Neural crest cell (in vitro differentiated cells): ENCODE measurements at places on chromosomes 12 and 14. TPM values are rescaled to one million over a fixed set of nuclear protein-coding genes. Genes with fewer than 3 reads are reported as not detected.

Gene SMCO2
- total RNA-seq: not detected in 2 replicates

Gene DERA
- total RNA-seq: 34.1 and 43.0 TPM in 2 replicates

Gene BIN2
- not detected in 2 replicates for total RNA-seq

Gene JPH4
- 1.3 and 1.4 TPM in 2 replicates for total RNA-seq

Gene KRT77
- not detected in 2 replicates for total RNA-seq

Gene LHX5
- 1.5 and 1.8 TPM in 2 replicates for total RNA-seq

Gene MEG3
- 0.96 and 1.0 TPM in 2 replicates for total RNA-seq

DNA sequence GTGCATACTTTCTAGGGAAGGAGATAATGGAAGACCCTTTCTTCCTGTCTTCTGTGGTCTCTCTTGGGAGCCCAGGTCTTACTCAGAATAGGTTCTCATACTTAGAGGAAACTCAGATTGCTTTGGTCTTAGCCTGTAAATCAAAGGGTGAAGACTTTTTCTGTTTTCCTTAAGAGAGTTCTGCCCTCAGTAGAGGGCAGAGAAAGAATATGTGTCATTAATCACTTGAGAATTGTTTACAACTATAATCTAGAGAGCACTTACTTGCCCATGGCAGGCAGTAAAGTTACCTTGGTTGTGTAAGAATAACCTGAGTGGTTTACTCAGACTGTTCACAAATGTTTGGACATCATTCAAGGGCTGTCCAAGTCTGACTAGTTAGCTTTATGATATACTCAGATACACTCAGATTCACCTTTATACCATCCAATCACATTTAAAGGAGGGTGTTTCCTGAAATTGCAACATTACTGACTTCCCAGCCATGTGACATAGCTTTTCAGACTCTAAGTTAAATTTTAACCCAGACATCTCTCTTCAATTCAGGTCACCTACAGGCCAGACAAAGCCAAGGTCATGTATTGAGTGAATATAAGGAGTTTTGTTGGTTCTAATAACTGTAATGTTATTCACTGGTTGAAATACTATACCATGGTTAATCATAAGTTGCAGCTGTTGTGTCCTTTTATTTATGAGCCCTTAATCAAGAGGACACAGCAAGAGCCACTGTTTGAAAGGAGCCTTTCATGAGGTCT lies 372.2 kb downstream of the RAD51B start:
- H3K4me1 ChIP-seq: peaks cover 23% of the 10 kb centered on the region
- no peak overlapping the region for H3K4me3 ChIP-seq
- H3K27me3 ChIP-seq: no peaks in the 10 kb centered on the region
- no peak overlapping the region for H3K27ac ChIP-seq

- DNase-seq: peak; percentile 40
- no peaks in the 10 kb centered on the region for H3K4me1 ChIP-seq
- no peaks in the 10 kb centered on the region for H3K36me3 ChIP-seq
- no peak overlapping the region for H3K27ac ChIP-seq
- H3K27me3 ChIP-seq: no peaks in the 10 kb centered on the region
- H3K4me3 ChIP-seq: no peak overlapping the region
These were observed 308.0 kb downstream of the PPFIA2 start for GRCh38 chr12:81450920-81451739.

DNA sequence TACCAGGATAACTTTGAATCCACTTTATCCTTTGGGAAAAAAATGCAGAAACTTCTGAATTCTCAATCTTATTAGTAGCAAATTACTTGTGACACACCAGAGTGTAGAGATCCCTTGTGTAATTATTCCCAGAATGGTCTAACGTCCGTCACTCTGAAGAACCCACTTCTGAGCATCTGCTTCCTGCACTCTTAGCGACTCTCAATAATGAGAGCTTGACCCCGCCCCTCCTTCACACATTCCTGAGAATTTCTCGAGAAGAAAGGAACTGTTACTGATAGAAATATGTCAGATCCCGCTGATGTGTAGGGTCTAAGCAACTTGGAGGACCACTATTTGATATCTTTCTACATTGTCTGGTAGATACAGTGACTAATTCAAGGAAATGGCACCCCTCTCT lies 218.3 kb upstream of the PDZRN4 start:
- no peak for DNase-seq
- H3K4me1 ChIP-seq: no peaks in the 10 kb centered on the region
- H3K4me3 ChIP-seq: no peak overlapping the region
- no peaks in the 10 kb centered on the region for H3K27me3 ChIP-seq

GRCh38 chr12:96890331-96890730 lies 16.7 kb upstream of the NEDD1 start:
- H3K27me3 ChIP-seq: no peaks in the 10 kb centered on the region
- no peak overlapping the region for H3K27ac ChIP-seq
- H3K36me3 ChIP-seq: peaks cover 7% of the 10 kb centered on the region
- H3K4me1 ChIP-seq: peaks cover 4% of the 10 kb centered on the region
- H3K4me3 ChIP-seq: no peak overlapping the region
- no peak for DNase-seq

- H3K27ac ChIP-seq: peak overlapping the region; percentile 19
- peaks cover 30% of the 10 kb centered on the region for H3K4me1 ChIP-seq
- H3K36me3 ChIP-seq: peaks cover 22% of the 10 kb centered on the region
- H3K4me3 ChIP-seq: peak overlapping the region; percentile 84
- peaks cover 4% of the 10 kb centered on the region for H3K27me3 ChIP-seq
- DNase-seq: peak; percentile 55
These were observed 2.8 kb downstream of the SRSF9 start for GRCh38 chr12:120466560-120467315.

DNA sequence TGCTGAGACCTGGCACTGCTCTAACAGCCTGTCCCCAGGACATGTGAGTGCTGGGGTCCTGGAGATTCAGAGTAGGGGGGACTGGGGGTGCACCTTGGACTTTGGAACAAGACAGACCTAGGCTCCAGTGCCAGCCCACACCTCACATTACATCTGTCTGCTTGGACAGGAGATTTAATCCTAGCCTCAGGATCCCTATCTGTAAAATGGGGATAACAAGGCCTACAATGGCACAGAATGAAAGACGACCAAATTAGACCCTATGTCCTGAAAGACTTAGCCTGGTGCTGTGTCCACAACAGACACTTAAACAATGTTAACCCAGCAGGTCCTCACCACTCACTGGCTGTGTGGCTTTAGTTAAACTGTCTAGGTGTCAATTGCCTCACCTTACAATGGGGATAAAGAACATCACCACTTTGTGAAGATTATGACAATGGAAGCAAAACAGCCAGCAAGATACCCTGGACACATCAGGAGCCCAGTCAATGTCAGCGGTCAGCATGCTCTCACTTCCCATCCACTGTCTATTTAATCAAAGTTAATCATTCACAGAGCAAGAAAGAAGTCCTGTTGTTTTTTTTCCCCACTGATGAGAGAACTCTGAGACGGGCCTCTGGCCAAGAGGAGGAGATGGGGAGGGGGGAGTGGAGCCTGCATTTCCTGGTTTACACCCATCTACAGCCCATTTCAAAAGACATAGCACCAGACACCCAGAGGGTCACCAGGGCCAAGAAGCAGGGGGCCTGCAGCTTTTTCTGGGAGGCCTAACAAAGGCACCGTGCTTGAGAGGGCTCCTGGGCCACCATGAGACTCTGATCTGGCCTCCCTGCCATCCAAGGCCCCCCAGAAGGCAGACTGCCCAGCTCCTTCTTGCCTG lies 40.6 kb downstream of the ACTN1 start:
- H3K27me3 ChIP-seq: no peaks in the 10 kb centered on the region
- no peaks in the 10 kb centered on the region for H3K36me3 ChIP-seq
- H3K4me3 ChIP-seq: no peak overlapping the region

DNA sequence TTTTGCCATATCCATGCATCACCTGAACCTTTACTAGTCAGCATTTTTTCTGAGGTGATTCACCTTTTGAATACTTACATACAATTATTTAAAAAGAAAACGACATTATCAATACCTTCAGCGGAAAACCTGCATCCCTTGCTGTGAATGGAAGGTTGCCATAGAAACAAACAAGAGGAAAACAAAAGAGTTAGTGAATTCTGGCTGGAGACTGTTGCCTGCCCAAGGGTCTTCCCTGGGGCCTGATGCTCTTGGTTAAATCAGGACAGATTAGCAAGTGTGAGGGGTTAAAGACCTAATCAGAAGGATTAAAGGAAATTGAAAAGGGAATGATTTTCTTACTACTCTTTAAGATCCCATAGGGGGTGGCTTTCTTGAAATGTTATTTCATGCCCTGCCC lies 96.0 kb upstream of the WSCD2 start:
- H3K27me3 ChIP-seq: peaks cover 30% of the 10 kb centered on the region
- no peak overlapping the region for H3K4me3 ChIP-seq
- peaks cover 26% of the 10 kb centered on the region for H3K4me1 ChIP-seq
- no peak overlapping the region for H3K27ac ChIP-seq
- H3K36me3 ChIP-seq: no peaks in the 10 kb centered on the region

DNA sequence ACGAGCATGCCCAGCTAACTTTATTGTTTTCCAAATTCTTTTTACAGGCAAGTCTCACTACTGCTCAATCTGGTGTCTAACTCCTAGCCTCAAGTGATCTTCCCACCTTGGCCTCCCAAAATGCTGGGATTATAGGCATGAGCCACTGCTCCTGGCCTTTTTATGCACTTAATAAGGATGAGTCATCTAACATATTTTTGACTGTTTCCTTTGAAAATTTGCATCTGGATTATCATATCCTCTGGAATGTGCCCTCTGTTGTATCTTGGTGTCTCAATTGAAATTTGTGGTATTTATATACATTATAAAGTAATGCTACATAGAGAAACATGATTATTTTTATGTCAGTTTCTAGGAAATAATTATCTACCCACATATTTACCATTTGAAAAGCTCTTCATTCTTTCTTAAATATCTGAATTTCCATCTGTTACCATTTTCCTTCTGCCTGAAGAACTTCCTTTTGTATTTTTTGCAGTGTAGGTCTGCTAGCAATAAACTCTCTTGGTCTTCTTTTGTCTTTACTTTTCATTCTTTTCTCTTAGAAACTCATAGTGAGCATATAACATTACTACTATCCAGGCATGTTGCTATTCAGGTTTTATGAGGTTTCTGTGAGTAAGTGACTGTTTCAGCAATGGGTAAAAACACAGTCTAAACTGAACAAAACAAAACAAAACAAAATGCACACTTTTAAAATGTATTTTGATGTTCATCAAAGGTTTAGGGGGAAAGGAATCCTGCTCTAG lies 52.8 kb upstream of the CNOT2 start:
- H3K4me1 ChIP-seq: peaks cover 5% of the 10 kb centered on the region
- H3K27me3 ChIP-seq: no peaks in the 10 kb centered on the region
- H3K36me3 ChIP-seq: no peaks in the 10 kb centered on the region
- H3K4me3 ChIP-seq: no peak overlapping the region

GRCh38 chr14:68104518-68104917 lies 284.9 kb downstream of the RAD51B start:
- peaks cover 5% of the 10 kb centered on the region for H3K4me1 ChIP-seq
- no peak overlapping the region for H3K27ac ChIP-seq
- no peak overlapping the region for H3K4me3 ChIP-seq
- H3K36me3 ChIP-seq: peaks cover 23% of the 10 kb centered on the region

GRCh38 chr12:65263777-65264176 lies 14.7 kb upstream of the MSRB3 start:
- no peaks in the 10 kb centered on the region for H3K4me1 ChIP-seq
- DNase-seq: no peak
- no peaks in the 10 kb centered on the region for H3K36me3 ChIP-seq
- H3K27ac ChIP-seq: no peak overlapping the region
- H3K27me3 ChIP-seq: no peaks in the 10 kb centered on the region

GRCh38 chr12:49344486-49345050 lies 2.1 kb upstream of the DNAJC22 start:
- H3K4me3 ChIP-seq: peak overlapping the region; percentile 51
- no peak for DNase-seq
- peaks cover 96% of the 10 kb centered on the region for H3K27me3 ChIP-seq
- no peaks in the 10 kb centered on the region for H3K36me3 ChIP-seq

DNA sequence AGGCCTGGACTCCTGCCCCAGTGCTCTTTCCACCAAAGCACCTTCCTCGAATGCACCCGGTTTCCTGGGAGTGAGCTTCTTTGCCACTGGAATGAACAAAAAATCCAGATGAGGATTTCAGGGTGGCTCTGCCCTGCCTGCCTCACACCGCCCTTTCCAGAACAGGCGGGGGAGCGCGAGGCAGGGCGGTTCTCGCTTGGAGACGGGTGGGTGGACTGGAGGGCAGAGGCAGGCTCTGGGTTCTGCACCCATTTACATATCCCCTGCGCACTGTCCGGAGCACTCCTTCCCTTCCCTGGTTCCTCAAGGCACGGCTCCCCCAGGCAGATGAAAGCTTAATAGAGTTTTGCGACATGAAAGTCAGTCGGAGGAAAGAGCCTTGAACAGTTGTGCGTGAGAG lies 69.7 kb upstream of the DLK1 start:
- H3K36me3 ChIP-seq: no peaks in the 10 kb centered on the region
- H3K4me3 ChIP-seq: no peak overlapping the region
- H3K27ac ChIP-seq: no peak overlapping the region
- no peak for DNase-seq

DNA sequence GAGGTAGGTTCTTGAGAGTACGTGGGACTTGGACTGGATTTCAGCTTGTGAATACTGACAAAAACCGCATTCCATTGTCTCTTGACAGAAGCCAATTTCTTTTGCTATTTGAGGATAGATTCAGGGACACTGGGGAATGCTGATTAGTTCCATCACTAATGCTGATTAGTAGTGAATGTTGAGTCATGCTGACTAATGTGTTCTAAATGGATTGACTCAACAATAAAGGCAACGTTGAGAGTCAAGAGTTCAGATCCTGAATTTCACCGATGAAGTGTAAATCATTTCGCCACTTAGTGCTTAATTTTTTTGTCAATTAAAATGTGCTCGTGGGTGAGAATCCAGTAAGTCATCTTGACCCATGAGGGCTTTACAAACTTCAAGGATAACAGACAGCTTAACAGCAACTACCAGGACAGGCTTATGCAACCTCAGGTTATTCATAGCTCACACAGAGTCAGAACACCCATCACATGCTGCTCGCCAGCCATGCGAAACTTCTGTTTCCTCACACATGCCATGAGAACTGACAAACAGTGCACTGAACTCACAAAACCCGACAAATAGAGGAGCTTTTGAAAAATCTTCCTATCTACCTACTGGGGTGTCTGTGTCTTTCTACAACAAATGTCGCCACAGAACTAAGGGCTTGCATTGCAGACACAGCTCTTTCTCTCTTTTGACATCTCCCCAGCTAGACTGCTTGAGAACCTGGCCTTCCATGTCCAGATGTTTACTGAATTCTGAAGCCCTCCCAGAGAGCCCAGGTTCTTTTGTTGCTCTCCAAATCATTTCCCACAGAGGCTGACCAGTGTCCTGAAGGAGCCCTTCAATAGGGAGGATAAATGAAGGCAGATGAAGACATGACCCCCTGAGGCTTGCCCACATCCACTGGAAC lies 316.4 kb downstream of the ZFP36L1 start:
- DNase-seq: no peak
- peak overlapping the region; percentile 73 for H3K27ac ChIP-seq
- H3K4me1 ChIP-seq: peaks cover 75% of the 10 kb centered on the region
- no peaks in the 10 kb centered on the region for H3K27me3 ChIP-seq

GRCh38 chr14:98144964-98145363 lies 1127.0 kb downstream of the BCL11B start:
- H3K4me3 ChIP-seq: no peak overlapping the region
- H3K4me1 ChIP-seq: no peaks in the 10 kb centered on the region
- no peaks in the 10 kb centered on the region for H3K36me3 ChIP-seq

DNA sequence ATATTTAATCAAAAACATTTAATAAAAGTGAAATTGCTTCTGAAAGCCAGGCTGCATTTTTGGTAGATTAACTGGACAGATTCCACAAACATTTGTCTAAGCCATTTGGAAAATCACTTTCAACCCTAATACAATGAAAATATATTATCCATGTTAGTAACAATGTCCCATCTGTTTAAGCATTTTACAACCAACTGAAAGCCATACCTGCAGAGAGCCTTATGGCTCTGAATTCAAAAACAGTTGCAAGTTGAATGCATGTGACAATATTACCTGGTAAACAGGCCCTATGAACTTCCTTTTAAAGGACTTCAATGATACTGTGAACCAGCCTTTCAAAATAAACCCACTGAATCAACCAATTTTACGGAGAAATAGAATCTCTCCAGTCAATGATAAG lies 468.1 kb downstream of the BTG1 start:
- no peak overlapping the region for H3K27ac ChIP-seq
- no peaks in the 10 kb centered on the region for H3K27me3 ChIP-seq
- DNase-seq: no peak
- peaks cover 5% of the 10 kb centered on the region for H3K4me1 ChIP-seq
- H3K4me3 ChIP-seq: no peak overlapping the region
